Hypothalamus (tissue), 51 donors: ENCODE measurements at places on chromosomes 2 and 18.
A peak's percentile ranks its signal among the peaks of the same experiment; 100 is the strongest.

DNA sequence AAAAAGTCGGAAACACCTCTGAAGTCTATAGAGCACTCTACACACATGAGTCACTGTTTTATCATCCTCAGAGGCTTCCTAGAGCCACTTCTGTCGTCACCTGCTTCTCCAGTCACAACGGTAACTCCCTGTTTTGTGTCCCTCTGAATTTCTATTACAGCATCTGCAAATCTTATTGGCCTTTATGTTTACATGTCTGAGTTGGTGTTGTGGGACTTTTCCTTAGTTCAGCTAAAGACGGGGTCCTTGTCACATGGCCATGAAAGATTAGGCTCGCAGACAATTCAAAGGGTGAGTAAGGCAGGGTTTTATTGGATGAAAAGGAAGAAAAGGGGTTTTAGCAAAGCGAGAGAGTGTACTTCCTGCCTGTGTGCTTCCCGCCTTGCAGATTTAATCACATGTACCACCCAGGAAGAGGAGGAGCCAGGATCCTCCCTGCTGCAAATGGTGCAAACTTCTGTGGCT, 185.6 kb downstream of the LPIN1 start:
- DNase-seq: no peak

DNA sequence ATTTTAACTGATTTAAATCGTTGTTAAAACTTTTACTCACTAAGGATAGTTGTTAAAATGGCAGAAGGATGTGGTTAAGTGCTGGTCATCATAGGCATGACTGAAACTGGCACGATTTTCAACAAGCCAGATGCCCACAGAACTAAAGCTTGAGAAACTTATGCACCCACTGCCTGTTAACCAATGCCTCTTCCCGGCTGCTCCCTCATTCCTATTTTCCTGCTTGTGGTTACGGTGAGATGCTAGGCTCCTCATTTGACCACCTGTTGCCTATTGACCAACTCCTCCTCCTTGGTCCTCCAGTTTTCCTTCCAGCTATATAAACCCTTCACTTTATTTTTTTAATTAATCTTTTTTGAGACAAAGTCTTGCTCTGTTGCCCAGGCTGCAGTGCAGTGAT, 238.7 kb downstream of the TFCP2L1 start:
- DNase-seq: no peak

DNA sequence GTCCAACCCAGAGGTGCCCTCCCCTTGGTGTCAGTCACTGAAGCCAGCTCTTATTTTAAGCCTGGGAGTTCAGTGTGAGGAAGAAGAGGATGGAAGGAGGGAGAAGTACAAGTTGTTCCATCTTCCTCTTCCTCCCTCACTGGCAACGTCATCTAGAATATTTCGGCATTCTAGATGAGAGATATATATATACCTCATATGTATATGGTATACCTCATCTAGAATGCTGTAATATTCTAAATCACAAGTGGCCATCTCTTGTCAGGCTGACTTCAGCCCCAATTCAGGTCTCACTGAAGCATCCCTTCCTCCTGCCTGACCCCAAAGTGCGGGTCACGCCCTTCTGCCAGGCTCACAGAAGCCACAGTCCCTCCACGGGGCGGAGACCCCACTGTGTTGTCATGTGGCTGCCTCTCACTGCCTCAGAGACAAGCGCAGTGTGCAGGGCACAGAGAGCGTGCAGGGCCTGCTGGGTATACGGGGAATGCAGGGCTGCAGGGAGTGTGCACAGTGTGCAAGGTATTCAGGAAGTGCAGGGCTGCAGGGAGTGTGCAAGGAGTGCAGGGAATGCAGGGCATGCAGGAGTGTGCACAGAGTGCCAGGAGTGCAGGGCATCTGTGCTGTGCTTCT, 32.8 kb upstream of the B3GNT7 start:
- DNase-seq: no peak

- DNase-seq: no peak
Measured at GRCh38 chr2:175838979-175839378, 163.1 kb downstream of the LNPK start.

GRCh38 chr2:71629273-71629672, 175.9 kb downstream of the DYSF start:
- DNase-seq: no peak

GRCh38 chr2:82636402-82637020, 1822.6 kb downstream of the SUCLG1 start:
- no peak for DNase-seq

DNA sequence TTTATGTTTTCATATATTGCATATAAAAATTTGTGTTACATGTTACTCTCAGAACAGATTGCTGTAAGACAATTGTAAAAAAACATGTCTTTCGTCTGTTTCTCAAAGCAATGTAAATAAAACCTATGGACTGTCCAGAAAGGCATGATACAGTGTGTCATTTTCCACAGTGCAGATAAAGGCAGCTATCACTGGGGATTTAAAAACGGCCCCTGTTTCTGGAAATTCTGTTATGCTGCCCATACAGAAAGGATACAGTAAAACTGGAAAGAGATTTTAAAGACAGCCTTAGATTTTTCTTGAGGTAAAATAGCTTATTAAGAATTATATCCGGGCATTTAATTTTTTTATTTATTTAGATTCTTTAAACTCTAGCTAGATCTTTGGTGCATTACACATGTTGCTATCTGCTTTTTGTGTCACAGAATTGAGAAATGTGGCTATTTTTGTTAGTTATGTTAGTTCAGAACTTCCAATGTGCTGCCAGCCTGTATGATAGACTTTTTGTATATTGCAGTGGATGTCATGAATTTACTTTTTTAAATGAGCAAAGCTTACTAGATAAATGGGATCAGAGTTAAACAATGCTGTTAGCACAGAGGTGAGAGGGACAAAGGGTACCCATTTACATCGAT, 859 bp upstream of the INO80D start:
- DNase-seq: no peak

DNA sequence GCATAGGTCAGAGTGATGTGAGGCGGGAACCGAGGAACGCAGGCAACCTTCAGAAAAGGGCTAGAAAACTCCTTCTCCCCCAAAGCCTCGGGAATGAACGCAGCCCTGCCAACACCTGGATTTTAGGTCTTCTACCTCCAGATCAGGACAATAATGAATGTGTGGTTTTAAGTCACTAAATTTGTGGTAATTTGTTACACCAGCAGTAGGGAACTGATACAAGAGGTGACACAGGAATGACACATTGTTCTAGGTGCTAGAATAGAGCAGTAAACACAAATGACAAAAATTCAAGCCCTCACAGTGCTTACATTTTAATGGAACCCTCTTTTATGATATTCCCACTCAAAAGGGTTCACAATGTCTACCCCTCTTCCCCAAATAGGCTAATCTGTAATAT, 39.2 kb upstream of the EML4 start:
- DNase-seq: no peak

- no peak for DNase-seq
Measured at GRCh38 chr2:167332358-167332757, 444.1 kb downstream of the XIRP2 start.

GRCh38 chr2:11827547-11827946, 81.1 kb downstream of the LPIN1 start:
- no peak for DNase-seq

DNA sequence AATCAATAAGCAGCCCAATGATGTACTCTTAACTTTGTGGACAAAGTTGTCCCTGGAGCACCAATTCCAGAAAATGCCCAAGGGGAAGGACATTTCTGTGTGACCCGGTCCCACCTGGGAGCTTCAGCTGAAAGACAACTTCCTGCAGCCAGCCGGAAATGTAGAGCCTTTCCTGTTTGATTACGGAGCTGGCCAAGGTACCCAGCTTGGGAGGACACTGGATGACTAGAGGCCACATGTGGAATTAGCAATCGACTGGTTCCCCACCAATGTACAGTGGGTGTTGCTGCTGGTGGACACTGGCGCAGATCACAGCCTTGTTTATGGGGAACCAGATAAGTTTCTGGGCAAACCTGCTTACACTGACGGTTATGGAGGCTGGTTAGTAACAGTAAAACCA, 53.0 kb upstream of the ZC3H15 start:
- no peak for DNase-seq

DNA sequence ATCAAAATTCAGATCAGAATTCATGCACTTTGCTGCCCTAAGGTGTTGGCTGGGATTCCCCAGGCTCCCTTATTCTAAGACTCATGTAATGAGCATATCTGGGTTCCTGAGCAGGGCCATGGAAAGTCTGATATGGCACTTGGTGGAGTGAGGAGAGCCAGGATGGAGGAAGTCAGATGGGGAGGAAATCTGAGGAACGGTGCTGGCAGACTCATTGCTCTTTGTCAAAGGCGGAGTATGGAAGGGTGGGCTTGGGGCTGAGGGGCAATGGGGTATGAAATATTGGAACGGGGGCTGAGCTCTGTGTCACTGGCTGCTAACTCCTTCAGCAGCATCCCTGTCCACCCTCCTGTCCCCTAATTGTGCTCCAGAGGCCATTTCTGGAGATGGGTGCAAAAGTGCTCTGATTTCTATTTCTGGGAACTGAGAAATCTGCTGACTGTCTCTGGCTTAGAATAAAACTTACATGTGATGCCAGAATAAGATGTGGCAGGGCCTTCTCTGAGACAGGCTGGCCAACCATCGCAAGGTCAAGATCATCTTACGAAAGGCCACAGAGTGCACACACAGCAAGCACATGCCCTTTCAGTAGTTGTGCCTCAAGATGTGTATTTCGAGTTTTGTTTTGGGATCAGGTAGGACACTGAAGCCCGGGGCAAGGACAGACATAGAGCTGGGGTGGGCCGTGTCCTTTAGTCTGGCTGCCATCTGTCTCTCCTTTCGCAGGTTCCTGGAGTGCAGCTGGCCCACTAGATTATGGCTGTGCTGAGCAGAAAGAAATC, 480.0 kb upstream of the HS6ST1 start:
- DNase-seq: no peak

- DNase-seq: peak; percentile 29
Measured at GRCh38 chr2:60463249-60463648, 90.2 kb downstream of the BCL11A start.

GRCh38 chr2:128405981-128406613, 87.4 kb upstream of the HS6ST1 start:
- no peak for DNase-seq

DNA sequence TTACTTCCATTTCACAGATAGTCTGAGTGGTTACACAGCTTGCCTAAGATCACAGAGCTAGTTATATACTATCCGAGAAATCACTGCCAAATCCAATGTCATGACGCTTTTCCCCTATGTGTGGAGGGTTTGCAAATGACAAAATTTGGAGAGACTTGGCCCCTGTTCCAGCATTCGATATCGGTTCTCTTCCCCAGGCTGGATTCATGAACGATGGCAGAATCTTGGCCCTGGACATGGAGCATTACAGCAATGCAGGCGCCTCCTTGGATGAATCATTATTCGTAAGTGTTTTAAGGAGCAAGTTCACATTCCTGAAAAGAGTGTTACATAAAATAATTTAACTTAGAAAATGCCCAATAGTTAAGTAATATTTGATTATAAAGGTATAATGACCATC, 55.1 kb downstream of the AOX1 start:
- DNase-seq: no peak

GRCh38 chr2:1757567-1757966, 13.3 kb upstream of the PXDN start:
- DNase-seq: no peak

DNA sequence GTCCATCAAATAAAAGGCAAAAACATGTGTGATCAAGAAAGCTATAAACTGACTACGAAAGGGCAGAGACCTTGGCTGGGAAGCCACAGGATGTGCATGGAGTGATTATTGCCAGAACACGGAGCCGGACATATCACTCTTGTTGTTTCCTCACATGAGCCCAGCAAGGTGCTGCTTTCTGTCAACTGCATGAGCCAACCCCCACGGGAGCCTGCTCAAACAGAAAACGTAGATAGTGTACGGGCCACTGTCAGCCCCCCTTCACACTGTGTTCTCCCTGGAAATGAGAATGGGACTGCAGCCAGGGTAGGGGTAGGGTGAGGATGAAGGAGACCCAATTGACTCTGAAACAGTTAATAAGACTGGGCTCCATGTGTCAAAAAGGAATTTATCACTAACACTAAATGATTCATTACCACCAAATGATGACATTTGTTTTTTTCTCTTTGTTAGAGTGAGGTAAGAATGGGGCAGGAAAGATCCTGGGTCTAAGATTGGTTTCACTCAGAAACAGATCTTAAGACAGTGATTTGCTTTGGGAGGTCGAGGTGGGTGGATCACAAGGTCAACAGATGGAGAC, 235.8 kb downstream of the MREG start:
- no peak for DNase-seq

- DNase-seq: no peak
Measured at GRCh38 chr2:100814453-100814852, 5.5 kb upstream of the NPAS2 start.

- no peak for DNase-seq
Measured at GRCh38 chr2:220075835-220076234, 448.4 kb downstream of the SLC4A3 start.

GRCh38 chr18:62554061-62554815, 31.4 kb downstream of the ZCCHC2 start:
- no peak for DNase-seq

DNA sequence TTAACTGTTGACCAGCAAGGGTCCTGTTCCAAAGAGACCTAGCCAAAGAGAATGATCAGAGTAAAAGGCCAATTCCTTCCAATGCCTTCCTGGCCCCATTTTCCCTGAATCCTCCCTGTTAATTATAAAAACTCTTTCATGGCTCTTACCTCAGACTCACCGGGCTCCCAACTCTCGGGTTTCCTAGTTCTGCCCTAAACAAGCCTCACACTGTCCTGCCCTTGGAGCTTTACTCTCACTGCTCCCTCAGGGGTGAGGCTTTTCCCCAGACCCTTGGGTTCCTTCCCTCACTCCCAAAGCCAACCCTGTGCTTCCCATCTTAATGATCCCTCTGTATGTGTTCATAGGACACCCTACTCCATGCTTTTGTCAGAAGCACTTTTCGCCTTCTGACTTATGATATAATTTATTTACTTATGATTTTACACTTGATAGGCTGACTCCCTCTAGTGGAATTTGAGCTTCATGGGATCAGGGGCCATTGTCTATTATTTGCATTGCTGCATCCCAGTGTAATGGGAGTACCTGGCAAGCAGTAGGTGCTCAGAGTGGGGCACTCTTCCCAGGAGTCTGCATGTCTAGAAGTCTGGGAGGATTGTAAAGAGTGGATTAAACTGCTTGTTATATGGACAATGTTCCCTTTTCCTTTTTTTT, 29.9 kb upstream of the ZNG1B start:
- no peak for DNase-seq

DNA sequence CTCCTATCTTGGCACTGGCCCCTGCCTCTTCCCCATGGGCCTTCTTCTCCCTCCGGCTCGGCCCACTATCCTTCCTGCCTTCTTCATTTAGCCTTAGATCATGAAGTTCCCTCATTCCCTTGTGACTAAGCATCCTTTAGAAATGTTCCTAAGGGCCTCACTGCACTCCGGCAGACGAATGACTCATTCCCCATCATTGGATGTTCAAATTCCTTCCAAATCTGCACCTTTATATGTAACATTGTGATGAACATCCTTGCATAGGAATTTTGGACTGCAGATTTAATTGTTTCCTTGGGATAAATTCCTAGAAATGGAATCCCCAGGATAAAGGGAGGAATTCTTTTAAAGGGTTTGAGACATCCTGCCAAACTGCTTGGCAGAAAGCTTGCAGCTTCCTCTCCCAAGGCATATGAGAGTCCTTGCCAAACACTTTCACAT, 19.0 kb downstream of the CRACDL start:
- DNase-seq: no peak

GRCh38 chr2:216294305-216294704, 78.0 kb downstream of the MARCHF4 start:
- DNase-seq: no peak
